ENCODE measurements at places on chromosomes 4 and X.

GRCh38 chr4:85571008-85571407, 96.1 kb downstream of the ARHGAP24 start:
- no peak for DNase-seq

DNA sequence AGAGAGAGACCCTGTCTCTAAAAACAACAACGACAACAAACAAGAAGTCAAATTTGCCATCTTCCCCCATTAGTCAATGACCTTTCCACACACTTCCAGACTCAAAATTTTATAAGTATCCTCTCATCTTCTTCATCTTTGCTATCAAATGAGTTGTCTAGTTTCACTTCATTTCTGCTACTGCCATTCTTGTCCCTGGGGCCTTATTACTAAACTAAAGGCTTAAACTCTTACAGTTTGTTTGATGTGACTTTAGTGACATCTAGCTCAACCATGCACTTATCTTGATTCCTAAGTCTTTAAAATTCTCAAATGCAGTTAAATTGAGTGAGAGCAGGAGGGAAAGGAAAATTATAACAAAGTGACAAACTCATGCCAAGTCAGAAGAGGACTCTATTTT, 271.8 kb upstream of the GK2 start:
- no peak for DNase-seq

DNA sequence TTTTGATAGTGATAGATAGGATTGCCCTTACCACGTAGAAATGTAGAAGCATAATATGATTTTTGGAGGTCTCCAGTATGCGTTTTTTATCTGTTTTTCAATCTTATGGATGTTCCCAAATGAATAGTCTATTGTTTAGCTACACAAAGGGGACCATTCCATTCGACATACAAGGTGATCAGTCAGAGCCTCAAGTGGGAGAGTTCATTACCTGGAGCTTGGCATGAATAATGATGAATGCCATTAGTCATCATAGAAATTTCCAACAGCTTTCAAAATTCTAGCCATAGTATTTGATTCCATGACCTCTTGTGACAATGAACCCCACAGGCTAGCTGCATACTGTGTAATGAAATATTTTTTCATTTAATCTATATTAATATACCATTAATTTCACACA, 123.6 kb downstream of the PDHA2 start:
- no peak for DNase-seq

DNA sequence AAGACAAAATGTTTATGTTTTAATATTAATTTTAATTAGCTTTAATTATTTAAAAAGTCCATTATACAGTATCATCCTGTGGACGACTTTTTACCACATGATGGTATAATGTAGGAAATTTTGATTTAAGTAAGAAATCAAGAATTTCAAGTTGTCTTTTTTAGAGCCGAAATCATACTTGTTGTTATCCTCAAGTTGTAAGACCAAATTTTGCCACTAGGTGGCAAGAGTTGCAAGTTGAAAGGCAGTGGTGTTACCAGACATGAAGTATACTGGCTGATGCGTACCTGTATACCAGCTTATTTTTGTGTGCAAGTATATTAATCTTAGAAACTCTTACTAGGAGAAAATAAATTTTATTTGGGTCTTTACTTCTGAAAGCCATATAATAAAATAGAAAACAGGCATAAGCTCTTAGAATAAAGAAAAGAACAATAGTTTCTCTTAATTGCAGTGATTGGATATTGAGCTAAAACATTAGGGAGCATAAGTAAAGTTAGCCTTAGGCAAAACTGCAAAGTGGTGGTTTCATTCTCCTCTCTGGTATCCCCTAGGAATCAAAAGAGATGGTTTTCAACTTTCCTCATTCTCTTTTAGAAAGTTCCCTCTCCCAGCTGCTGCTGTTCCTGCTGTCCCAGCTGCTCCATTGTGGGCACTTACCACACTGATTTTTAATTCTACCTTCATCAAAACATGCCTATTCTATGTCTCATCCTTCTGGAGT, 118.0 kb upstream of the WDFY3 start:
- DNase-seq, result no peak

GRCh38 chr4:81914623-81915022, 442.9 kb upstream of the RASGEF1B start:
- DNase-seq, result no peak

DNA sequence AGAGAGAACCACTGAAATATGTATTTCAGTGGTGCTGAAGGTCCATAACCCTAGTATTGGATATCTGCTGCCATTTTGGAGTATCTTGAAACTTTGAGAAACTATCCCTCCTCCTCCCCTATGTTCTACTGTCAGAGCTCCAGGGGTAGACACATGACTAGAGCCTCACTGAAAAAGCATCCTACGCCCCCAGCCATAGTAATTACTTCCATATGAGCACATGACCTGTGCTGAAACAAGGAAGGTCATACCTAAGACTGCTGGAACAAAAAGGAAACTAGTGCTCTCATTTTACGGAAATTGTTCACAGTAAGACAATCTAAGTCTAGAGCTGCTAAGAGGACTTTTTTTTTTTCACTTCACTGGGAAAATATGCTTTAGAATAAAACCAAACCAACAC, 42.0 kb upstream of the MAPK10 start:
- no peak for DNase-seq

DNA sequence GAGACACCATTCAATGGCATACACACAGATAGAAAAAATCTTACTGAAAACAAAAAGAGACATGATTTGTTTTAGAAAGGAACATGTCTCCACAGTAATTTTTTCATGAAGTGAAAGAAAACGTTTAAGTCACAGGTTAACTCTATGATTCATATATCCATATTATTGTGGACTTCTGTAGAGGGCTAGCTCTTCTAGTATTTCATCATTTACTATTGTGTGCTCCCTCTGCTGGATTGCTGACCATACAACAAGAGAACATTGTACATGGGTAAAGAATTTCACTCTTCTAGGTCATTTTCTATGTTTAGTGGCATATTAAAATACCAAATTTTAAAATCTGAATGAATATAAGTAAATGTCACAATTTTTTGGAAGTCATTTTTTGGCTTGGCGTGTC, 91.8 kb upstream of the POU3F4 start:
- DNase-seq, result no peak

DNA sequence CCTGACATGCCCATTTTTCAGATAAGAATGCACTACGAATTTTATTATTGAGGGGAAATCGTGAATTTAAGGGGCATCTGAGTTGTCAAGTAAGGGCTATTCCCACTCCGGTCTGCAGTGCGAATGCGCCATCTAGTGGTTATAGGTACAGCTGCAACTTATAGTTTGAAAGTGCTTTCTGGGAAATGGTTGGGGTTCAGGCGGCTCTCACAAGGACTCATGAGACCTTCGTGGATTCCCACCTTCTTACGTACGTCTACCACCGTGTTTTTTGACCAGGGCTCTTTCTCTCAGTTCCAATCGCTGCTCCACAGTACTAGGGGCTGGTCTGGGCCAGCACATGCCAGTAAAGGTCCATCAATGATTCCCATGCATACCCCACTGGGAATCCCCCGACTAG, 12.3 kb downstream of the MSL3 start:
- DNase-seq, result no peak

DNA sequence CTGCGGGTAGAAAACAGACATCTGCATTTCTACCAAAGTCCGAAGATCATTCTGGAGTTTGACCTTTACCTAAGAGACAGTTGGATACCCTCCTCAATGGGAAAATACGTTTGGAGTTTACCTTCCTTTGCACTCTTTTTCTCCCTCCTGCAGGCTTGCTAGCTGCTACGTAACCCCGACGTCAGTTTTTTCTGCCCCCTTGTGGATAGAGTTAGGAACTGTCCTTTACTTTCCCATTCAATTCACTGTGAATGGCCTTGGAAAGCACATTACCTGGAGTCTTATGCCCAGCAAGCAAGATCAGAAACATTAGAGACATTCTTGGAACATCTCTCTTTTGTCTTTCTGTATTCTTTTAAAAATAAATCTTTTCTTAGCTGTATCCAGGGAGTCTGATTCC, 250.7 kb downstream of the NAP1L3 start:
- no peak for DNase-seq

GRCh38 chrX:131630534-131630933, 86.7 kb downstream of the OR13H1 start:
- no peak for DNase-seq

- DNase-seq, result no peak
These were observed 36.8 kb downstream of the MTMR1 start for GRCh38 chrX:150729956-150730355.

- DNase-seq, result no peak
These were observed 235.5 kb upstream of the ACTRT1 start for GRCh38 chrX:128287693-128288092.

DNA sequence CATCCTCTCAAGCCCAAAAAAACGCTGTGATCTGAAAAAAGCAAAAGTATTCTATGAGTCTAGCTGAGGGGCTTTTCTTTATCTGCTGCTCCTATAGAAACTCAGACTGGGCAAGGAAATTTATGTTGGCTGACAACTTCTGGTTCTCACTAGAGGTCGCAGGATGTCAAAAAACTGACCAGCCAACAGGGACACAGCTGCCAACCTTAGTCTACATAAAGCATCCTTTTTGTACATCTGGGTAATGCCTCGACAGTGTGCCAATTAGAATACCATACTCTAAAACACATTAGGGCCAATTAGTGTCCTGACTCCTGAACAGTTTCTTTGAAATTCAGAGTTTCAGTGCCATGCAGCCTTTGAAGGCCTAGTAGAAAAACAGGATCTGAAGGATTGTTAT, 8.8 kb upstream of the TLL1 start:
- DNase-seq, result no peak

Data from CD8-positive, alpha-beta memory T cell (primary cell).